Muscle of arm (tissue), 14 donors: ENCODE measurements at places on chromosomes 1 and 21.

GRCh38 chr1:161162052-161162451 lies 2.8 kb downstream of the USP21 start:
- no peak for DNase-seq

GRCh38 chr1:181405584-181405983 lies 77.7 kb upstream of the CACNA1E start:
- DNase-seq: no peak

DNA sequence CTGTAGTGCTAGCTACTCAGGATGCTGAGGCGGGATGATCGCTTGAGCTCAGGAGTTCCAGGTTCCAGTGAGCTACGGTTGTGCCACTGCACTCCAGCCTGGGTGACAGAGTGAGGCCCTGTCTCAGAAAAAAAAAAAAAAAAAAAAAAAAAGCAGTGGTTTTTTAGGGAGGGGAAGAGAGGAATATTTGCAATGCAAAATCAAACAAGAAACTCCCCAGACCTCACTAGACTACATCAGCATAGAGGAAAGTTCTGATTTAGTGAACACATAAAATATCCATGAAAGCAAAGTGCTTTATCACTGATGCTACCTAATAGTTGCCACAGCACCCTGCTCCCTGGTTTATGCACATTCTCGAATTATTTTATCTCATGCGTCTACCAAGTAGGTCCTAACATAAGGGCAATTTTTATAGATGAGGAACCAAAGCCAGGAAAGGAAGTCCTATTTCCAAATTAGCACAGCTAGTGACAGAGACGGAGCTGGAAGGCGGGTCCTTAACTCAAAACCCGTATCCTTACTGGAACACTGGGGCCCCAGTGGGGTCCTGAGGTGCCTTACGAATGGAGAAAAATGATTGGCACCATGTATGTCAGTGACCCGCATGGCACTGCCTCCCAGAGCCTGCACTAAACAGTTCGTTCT lies 50.7 kb upstream of the GPR157 start:
- DNase-seq: no peak

DNA sequence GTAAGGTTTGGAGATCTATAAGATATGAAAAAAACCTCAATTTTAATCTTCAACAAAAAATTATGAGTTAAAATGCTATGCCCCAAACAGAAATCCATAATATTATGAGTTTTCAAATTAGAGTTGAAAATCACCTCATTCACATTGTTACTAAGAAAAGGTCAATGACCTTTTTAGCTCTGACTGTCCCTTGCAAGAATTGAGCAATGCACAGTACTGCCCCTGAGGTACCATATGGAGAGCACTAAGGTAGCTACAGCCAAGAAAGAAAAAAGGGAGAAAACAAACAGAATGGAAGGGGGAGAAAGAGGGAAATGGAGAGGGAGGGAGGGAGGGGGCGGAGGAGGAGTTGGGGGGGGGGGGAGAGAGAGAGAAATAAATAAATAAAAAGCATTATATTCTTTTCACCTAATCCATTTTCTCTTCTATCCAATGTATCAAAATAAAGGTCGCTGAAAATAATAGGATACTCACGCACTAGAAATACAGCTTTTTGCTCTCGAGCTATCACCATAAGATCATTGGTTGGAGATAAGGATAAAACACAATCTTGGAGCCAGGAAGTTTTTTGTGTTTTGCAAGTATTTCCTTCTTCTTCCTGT lies 58.8 kb downstream of the RAB3GAP2 start:
- DNase-seq: no peak

DNA sequence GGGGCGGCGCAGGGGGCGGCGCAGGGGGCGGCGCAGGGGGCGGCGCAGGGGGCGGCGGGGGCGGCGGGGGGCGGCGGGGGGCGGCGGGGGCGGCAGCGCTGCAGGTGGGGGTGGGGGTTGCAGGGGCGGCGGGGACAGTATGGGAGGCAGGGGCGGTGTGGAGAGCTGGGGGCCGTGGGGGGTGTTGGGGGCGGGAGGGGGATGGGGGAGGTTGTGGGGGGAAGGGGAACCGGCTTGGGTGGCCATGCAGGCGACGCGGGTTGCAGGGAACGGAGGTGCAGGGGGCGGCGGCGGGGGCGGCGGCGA lies 13.0 kb upstream of the SLC19A1 start:
- DNase-seq: no peak

GRCh38 chr21:44603109-44603875 lies 2.9 kb downstream of the KRTAP10-7 start:
- no peak for DNase-seq

DNA sequence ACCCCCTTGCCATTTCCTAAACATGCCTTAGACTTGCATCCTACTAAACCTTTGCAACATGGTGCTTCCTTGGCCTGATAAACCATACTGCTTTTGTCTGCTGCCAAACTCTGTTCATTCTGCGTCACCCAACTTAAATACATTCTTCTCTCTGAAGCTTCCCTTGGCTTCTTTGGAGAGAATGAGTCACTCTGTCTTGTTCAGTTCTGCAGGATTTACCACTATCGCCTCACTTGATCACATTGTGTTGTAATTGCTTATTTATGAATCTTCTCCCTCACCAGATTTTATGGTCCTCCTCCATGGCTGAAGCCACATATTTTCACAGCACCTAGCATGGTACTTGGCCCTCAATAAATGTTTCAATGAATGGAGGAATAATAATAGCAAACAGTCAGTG lies 21.7 kb upstream of the TUT4 start:
- DNase-seq: no peak

DNA sequence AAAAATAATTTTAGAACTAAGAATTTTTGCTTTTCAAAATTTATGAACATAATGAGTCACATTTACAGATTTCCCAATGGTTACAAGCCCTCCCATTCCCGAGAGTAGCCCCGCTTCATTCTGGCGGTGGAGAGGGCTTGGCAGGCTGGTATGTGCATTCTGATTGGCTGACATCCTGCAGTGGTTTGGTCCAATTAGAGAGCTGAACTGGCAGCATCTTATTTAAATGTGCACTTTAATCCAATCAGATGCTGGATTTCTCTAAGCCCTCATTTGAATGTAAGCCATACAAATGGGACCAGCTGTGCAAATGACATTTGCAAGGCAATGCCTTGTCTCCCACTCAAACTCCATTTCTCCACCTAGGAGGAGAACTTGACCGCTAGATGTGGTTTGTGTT lies 18.0 kb upstream of the TRIM17 start:
- DNase-seq: no peak

GRCh38 chr1:85328713-85329397 lies 52.4 kb upstream of the BCL10 start:
- no peak for DNase-seq

- peak; percentile 75 for DNase-seq
Observed at GRCh38 chr1:20787029-20787839, at the start of gene HP1BP3. Gene HP1BP3, minus strand, starts transcription at chr1:20787307. Its CDS starts 6,867 bp downstream, at chr1:20780440.

DNA sequence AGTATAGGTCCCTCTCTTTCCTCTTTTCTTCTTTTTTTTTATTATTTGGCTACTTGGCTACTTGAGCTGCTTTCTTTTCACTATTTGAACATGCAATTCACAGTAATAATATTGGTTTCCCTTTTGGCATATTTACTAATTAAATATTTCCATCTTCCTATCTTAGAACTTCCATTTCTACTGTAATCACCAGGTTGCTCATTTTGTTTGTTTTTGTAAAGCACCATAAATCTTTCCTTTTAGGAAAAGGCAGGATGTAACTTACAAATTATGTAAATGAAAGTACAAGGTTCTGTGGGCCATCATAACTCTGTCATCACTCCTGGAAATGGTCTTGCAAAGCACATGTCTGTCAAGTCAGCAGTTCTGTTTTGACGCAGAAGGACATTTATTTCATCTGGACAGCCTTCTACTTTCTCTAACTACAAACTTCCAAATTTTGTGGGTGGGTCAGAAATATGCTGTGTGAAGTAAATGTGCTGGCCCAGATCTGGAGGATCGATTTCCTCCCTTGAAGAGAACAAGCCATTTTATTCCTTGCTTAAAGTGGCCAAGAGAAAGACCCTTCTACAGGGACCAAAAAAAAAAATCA lies 71.7 kb upstream of the TNFSF18 start:
- DNase-seq: peak; percentile 35

GRCh38 chr21:41465176-41465781 lies 39.2 kb downstream of the MX1 start:
- DNase-seq: no peak

DNA sequence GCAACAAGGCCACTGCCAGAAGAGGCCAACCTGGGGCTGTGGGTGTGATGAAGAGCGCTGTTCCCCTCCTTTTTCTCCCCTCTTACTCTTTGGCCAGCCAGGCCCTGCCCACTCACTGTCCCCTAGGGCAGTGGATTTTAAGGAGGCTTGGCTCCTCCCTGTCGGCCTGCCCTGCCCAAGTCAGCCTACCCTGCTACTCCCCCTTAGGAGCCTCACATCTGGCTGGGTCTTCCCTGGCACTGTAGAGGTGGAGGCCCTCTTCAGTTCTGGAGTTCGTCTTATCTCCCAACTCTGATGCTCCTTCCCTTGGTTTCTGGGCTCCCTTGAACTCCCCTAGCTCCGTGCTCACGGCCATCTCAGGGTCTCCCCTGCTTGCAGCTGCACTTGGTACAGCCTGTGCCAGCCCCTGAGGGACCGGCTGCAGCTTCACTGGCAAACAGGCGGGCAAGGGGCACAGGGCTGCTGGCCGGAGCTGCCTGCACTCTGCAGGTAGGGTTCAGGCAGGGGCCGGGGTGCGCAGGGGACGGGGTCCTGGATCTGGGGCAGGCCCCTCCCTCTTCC lies 4.0 kb downstream of the AMPD2 start:
- DNase-seq: no peak

DNA sequence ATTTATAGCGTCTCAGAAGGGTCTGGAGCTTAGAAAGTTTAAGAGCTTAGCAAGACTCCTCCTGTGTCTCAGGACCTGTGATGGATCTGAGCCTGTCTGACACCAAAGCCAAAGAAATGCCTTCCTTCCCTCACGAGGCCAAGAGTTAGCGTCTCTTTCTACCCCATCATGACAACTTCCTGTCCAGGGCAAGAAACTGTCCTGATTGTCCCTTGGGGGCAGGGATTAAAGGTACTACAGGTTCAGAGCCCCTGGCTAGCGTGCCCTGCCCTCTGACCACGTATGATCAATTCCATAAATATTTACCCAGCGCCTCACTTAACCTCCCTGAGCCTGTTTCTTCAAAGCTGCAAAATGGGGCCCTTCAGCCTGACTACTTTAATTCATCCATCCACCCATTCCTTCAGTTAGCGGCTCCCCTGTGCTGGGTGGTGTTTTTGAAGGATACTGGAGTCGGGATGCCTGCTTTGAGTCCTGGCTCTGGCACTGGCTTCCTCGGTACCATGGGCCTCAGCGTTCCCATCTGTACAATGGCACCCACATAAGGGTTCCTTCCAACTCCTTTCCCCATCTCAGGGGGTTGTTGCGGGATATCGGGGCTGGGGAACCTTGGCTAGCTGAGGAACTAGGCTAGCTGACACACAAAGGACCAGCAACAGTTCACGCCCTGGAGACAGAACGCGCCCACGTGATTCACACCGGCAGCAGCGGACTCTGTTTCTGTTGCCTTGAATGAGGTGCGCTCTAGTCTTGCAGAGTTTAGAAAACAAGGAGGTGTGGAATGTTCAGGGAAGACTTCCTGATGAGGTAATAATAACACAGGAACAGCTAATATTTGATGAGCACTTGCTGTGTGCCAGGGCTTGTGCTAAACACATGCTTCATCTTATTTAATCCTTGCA lies 23.0 kb upstream of the EPHA2 start:
- DNase-seq: no peak

- DNase-seq: no peak
Observed at GRCh38 chr1:52867087-52867863, 24.7 kb downstream of the ZYG11A start.

GRCh38 chr1:15246960-15247614 lies at the start of gene FHAD1:
Gene FHAD1, plus strand, starts transcription at chr1:15247223. Its CDS starts 4,562 bp downstream, at chr1:15251785.
- no peak for DNase-seq

DNA sequence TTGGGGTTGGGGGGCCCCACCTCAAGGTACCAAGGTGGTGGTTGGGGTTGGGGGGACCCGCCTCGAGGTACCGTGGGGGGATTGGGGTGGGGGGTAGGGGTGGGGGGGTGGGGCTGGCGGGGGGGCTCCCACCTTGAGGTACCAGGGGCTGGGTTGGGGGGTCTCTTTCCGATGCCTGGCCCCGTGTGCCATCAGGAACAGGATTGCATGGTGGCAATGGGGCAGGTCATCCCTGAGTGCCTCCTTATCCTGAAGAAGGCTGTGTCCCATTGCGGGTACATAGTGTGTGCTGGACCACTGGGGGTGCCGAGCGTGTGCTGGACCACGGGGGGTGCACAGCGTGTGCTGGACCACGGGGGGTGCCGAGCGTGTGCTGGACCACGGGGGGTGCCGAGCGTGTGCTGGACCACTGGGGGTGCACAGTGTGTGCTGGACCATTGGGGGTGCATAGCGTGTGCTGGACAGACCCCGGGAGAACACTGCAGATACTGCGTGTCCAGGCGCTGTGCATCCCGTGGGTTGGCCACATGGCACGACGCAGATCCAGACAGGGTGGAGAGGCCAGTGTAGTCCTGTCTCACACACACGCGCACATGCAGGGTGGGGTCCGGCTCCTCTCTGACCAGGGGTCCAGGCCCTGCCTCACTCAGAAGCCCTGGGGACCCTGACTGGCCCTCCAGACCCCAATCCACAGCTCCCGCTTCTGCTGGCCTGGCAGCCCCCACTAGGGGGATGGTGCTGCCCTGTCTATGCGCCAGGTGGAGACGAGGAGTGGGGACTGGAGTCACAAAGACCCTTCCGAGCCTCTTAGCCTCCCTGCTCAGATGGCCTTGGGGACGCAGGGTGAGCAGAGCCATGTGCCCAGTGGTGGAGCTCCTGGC lies 4.2 kb downstream of the SCNN1D start:
- no peak for DNase-seq

DNA sequence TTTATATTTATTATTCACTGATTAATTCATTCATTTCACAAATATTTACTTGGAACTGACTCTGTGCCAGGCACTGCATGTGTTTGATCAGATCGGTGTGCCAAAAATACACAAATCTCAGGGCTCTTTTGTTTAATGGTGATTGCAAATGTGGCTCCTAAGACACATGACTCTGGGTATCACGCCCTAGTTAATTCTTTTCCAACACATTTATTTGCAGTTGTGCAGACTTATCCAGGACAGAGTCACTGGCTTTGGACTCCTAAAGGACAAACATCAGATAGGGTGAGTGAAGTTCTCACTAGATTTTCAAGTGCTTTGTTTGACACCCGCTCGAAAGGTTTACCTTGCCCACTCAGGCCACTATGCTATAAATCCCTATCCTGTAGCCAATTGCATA lies 335.5 kb downstream of the BARHL2 start:
- no peak for DNase-seq

- DNase-seq: no peak
Observed at GRCh38 chr1:90174246-90174645, 179.3 kb downstream of the ZNF326 start.

- DNase-seq: no peak
Observed at GRCh38 chr1:226792368-226792767, 53.3 kb upstream of the ITPKB start.

- DNase-seq: no peak
Observed at GRCh38 chr1:220007438-220007837, 38.9 kb downstream of the EPRS1 start.

DNA sequence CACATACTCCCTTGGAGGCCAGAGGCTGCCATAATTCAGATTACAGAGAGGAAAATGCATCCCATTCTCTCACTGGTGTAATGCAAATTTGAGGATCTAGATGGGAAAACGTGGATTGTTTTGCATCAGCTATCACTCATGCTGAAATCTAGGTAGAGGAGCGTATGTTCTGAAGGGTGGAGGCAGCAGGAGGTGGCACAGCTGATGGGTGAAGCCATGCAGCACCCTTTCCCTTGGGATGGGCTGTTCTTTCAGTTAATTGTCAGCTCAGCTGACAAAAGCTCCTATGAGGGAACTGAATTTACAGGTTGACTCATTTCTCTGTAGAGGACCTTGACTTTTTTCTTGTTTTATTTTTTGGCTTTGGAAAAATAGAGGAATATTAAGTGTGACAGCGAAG lies 41.8 kb downstream of the CAMTA1 start:
- no peak for DNase-seq
